A549 treated with AZD2906 at 1 μM for 4 hours (cell line): ENCODE measurements at places on chromosomes 11 and 22. TPM values are rescaled to one million over a fixed set of nuclear protein-coding genes. Genes with fewer than 3 reads are reported as not detected.

Gene ANGPTL5
- 0.08 to 0.16 TPM (median 0.14 TPM) in 5 replicates for total RNA-seq

Gene LAYN
- total RNA-seq = 3.4 to 4.0 TPM (median 3.6 TPM) in 5 replicates

Gene TBX1
- total RNA-seq = 2.6 to 4.9 TPM (median 4.4 TPM) in 5 replicates

Gene YAP1
- total RNA-seq = 58.6 to 69.9 TPM (median 69.0 TPM) in 5 replicates

Gene KCTD17
- total RNA-seq = 22.3 to 27.5 TPM (median 25.9 TPM) in 5 replicates

Gene GLYAT
- not detected in 5 replicates for total RNA-seq

Gene BTG4
- 0.10 to 0.23 TPM (median 0.18 TPM) in 4 of 5 replicates, not detected in the other for total RNA-seq

Gene OR8H2
- not detected in 5 replicates for total RNA-seq

Gene APLNR
- 0.03 TPM in 2 of 5 replicates, not detected in the others for total RNA-seq

Gene MAPK11
- total RNA-seq = 5.1 to 8.9 TPM (median 7.7 TPM) in 5 replicates

Gene MOV10L1
- total RNA-seq = not detected in 5 replicates

Gene SEC14L6
- not detected in 5 replicates for total RNA-seq

Gene SERPINH1
- 64.4 to 92.0 TPM (median 89.2 TPM) in 5 replicates for total RNA-seq

Gene KRTAP5-7
- total RNA-seq = not detected in 5 replicates

Gene GRAP2
- not detected in 5 replicates for total RNA-seq

Gene BIK
- total RNA-seq = 1.7 to 2.5 TPM (median 2.0 TPM) in 5 replicates

Gene KIRREL3
- total RNA-seq = 9.0 to 11.2 TPM (median 10.4 TPM) in 5 replicates

Gene MMP10
- 0.54 to 2.5 TPM (median 0.72 TPM) in 5 replicates for total RNA-seq

Gene RFPL1
- not detected in 5 replicates for total RNA-seq

Gene ELFN2
- total RNA-seq = 5.0 to 6.7 TPM (median 5.6 TPM) in 5 replicates

Gene DCPS
- total RNA-seq = 17.1 to 19.9 TPM (median 18.3 TPM) in 5 replicates

Gene OR5P2
- total RNA-seq = not detected in 5 replicates

Gene TIGD3
- total RNA-seq = 0.94 to 1.3 TPM (median 1.2 TPM) in 5 replicates

Gene GDPD5
- total RNA-seq = 9.0 to 14.9 TPM (median 12.5 TPM) in 5 replicates

Gene BRSK2
- total RNA-seq = 4.8 to 8.6 TPM (median 6.3 TPM) in 5 replicates

Gene CRYBB3
- 0.09 to 0.18 TPM in 2 of 5 replicates, not detected in the others for total RNA-seq

Gene DRICH1
- total RNA-seq = 0.11 to 0.37 TPM (median 0.26 TPM) in 3 of 5 replicates, not detected in the others

Gene SAA2
- total RNA-seq = 0.15 to 0.24 TPM in 2 of 5 replicates, not detected in the others

Gene VPREB3
- 0.74 to 1.0 TPM (median 0.77 TPM) in 5 replicates for total RNA-seq

Gene BIRC2
- total RNA-seq = 28.0 to 39.1 TPM (median 30.0 TPM) in 5 replicates

Gene SERPING1
- total RNA-seq = 0.74 to 1.3 TPM (median 0.90 TPM) in 5 replicates
